ENCODE measurements at places on chromosomes 2 and 18.

GRCh38 chr2:160225722-160226121 is 25.6 kb upstream of the ITGB6 start:
- no peak for DNase-seq

DNA sequence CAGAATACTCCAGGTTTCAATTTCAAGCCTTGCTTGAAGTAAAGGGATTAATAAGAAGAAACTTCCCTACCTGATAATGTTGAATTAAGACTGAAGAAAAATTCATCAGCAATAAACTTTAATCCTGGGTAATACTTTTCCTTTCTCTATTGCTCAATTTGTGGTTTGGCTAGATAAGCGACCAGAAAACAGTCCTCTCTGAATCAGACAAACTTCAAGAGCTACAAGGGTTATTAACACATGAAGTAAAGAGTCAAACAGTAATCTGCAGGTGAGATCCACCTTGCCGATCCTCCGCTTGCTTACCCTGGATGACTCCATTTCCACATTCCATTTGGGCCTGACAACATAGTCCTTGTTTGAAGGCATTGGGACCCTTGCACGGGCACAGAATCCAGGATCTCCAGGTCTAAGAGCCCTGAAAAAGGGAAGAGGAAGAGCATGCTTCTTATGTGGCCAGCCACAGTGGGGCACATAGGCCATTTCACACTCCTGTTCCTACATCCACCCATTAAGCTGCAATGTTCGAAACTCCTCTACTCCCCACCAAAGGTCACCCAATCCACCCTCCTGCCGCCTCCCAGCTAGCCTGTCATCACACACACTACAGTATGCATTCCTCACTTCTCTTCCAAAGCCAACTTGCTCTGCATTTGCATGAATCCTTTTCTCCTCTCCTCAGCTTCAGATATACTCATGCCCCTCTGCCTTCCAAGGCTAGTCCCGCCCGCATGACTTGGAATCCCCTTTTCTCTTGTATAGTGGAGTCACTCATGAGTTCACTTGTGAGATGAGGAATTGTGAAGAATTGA is 39.8 kb downstream of the IWS1 start:
- peak; percentile 58 for DNase-seq

GRCh38 chr2:14524803-14525080 is 107.8 kb upstream of the LRATD1 start:
- DNase-seq: no peak

DNA sequence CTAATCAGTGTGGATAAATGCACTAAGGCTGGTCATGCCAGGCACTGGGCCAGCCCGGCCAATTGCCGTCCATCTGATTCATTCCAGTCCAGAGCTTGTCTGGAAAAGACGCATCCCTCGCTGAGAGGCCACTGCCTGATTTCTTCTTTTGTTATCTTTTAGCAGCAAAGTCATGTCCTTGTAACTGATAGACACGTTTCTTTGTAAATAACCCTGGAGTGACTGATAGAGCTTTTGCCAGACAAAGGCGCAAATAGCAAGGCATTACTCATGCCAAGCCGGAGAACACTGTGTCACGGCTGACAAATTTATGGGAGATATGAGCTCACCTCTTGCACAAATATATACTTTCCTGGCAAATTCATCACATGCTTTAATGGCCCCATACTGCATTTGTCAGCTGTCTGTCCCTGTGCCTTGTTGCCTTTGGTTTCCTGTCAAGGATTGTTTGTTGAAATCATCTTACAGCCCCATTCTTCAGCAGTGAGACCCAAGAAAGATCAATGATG is 164.4 kb downstream of the ETAA1 start:
- DNase-seq: no peak

- no peak for DNase-seq
Observed at GRCh38 chr2:86211033-86211795, 12.0 kb downstream of the MRPL35 start.

DNA sequence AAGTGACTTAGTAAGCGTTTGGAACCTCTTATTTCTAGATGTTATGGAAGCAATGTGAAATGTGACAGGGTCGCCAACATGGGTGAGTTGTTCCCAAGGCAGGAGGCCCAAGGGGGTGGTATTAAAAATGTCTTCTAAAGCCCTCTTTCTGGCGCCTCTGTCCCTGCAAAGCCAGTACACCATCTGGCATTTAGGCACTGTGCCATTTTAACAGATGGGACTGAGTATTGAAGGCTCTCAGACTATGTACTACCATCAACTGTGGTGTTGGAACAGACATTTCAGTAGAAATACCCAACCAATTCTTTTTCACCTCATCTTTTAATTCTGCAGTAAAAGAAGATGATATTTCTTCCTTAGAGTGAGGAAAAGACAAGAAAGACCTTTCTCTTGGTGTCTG is 384.5 kb upstream of the MMADHC start:
- no peak for DNase-seq

DNA sequence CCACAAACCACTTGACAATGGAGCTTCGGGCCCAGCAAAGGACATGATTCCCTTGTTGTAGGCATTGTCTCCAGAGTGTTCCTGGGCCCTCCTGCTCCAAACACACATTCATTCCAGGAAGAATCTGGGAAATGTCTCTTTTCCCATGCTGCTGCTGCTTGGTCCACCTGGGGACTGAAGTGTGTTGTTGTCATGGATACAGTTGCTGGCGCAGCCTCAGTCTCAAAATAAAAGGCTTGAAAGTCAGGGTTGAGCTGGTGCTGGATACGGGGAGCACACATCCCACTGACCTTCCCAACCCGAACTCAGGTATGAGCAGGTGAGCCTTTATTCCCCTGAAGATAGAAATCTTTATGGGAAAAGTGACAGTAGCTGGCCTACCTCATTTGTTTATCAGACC is 30.6 kb upstream of the SPP2 start:
- no peak for DNase-seq

GRCh38 chr2:104538077-104538476 is 315.8 kb upstream of the POU3F3 start:
- no peak for DNase-seq

GRCh38 chr2:45264227-45265225 is 255.3 kb upstream of the SIX2 start:
- no peak for DNase-seq

DNA sequence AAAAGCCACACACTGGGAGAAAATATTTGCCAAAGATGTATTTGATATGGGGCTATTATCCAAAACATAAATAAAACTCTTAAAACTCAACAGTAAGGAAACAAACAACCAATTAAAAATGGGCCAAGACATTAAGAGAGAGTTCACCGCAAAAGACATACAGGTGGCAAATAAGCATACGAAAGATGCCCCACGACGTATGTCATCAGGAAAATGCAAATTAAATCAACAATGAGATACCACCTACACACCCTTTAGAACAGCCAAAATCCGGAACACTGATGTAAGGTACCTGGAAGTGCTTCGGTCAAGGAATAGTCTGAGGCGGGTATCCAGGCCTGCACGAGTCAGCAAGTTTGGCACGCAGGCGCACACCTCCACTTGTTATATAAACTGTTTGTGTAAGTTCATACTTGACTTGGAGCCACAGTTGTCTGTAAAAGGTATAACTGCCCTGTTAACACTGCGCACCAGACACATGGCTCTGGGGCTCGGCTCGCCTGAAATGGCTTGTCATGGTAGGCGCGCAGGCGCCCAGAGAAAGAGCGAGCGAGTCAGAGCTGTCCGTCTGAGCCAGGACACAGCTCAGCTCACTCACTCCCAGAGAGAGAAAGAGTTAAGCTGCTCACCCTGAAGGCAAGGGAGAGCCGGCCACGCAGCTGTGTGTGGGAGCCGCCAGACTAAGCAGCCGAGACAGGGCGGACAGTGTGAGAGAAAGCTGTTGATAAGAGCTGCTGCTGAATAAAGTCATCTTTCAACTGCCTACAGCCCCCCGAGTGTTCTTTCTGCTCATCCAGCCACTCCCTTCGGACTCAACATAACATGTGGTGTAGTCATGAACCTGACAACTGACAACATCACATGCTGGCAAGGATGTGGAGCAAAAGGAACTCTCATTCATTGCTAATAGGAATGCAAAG is 87.3 kb downstream of the HNRNPLL start:
- peak; percentile 35 for DNase-seq

DNA sequence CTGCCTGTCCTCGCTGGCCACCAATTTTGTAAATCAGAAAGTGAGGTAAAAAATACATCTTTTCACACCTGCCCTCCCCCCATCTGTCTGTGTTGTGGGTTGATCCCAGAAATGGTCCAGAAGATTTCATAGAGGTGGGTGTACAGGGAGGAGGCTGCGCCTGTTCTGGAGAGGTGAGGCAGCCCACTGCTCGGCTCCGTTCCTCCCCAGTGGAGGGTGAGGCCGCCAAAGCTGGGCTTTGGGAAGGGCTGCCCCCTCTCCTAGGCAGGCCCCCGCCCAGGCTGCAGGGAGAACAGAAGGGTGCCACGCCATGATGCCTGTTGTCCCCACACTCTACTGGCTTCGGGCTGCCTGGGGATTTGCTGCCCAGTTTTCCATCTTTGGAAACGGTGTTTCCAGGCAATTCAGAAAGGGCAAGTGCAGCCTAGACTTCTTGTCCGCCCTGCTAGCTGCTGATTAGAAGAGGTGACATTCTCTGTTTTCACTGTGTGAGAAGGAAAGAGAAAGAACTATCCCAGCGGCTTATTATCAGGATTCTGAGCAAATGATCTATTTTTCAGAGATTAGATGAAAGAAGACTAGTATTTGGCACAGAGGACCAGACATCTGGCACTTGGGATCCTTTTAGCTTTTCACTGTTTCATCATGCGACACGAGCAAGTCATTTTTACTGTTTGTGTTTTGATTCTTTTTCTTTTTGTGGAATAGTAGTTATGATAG is 18.7 kb downstream of the SMARCAL1 start:
- no peak for DNase-seq

GRCh38 chr2:19898592-19899329 is 3.0 kb downstream of the TTC32 start:
- DNase-seq: no peak

DNA sequence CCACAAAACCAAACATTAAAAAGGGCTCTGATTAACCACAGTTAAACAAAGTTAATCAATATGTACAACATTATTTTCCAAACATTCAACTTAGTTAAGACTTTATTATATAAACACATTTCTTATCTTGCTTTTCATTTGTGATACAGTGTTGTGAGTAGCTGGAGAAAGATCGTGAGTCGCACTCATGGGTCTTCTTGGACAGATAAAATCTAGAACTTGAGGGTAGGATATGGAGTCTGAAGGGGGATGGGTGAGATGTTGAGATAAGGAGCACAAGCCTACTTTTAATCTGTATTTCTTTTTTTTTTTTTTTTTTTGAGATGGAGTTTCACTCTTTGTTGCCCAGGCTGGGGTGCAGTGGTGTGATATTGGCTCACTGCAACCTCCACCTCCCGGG is 22.6 kb upstream of the TMEM214 start:
- no peak for DNase-seq

GRCh38 chr2:51145761-51146160 is 113.8 kb upstream of the NRXN1 start:
- DNase-seq: no peak

- DNase-seq: peak; percentile 28
Observed at GRCh38 chr18:22332590-22332989, 85.1 kb downstream of the CTAGE1 start.

DNA sequence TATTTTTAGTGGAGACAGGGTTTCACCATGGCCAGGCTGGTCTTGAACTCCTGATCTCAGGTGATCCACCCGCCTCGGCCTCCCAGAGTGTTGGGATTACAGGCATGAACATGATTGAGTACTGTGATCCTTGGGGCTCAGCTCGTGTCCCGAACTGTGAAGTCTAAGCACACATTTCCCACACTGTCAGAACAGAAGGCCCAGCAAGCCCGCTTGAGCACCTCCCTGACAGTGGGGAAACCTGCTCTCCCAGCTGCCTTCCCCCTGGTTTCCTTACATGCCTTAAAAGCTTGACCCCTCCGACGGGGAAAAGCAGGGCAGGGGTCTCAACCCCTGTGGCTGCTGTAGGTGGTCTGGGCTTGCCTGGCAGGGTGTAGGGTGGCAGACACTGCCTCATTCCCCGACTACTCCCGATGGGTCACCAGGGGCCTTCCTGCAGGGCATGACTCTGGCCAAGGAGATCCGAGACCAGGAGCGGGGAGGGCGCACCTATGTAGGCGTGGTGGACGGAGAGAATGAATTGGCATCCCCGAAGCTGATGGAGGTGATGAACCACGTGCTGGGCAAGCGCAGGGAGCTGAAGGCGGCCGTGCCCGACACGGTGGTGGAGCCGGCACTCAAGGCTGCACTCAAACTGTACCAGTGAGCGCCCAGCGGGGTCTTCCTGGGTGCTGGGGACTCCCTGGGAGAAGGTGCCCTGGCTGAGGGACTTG is 10.1 kb downstream of the VIL1 start:
- DNase-seq: no peak

GRCh38 chr2:70560040-70560439 is 6.4 kb upstream of the TGFA start:
- no peak for DNase-seq

GRCh38 chr2:38149531-38149930 is 73.6 kb upstream of the CYP1B1 start:
- DNase-seq: no peak

DNA sequence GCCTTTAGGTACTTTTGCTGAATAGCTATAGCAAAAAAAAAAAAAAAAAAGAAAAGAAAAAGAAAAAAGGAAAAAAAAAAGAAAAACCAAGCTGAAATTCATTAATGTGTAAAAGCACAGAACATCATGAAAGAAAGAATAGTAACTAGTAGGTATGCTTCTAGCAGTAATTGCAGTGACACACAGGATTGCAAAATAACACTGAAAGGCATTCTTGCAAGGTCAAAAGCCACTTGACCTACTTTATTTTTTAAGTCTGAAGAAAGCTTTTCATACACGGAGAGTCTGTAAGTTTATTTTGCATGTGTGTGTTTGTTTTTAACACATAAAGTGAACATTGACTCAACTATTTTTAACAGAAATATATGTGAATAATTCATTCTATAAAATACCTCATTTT is 54.4 kb downstream of the DOK6 start:
- DNase-seq: no peak

GRCh38 chr18:58057291-58057965 is 13.4 kb downstream of the NEDD4L start:
- DNase-seq: no peak

DNA sequence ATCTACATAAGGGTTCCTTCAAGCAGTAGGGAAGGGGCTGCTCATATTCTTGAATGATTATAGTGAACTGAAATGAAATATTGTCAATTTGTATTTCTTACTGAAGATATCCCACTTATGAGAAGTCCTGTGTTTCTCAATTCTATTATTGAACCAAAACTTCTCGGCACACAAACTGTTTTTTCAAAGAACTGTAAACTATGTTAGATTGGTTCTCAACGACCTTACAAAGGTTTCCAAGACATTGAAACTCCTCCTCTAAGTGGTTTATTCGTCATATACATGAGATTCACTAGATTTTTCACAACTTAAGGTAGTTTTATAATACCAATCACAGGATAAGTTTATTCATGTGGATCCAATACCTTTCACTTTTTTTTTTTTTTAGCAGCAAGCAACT is 1.4 kb downstream of the CCL20 start:
- DNase-seq: no peak

DNA sequence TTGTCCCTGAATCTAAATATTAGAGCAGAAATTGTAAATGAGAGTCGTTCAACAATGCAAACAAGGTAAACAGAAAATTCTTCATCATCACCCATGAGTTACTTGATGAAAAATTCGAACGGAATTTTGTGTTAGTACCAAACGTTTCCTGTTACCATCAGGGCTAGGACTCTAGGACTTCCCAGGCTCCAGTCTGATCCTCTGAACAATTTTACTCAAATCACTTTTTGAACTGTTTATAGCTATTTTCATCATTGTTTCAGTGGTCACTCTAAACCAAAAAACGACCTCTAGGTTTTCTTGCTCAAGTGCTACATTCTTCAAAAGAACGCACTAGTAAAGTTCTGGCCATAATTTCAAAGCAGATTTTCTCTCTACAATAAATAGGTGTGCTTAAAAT is 273.3 kb downstream of the MREG start:
- no peak for DNase-seq

- DNase-seq: no peak
Observed at GRCh38 chr2:131040661-131041401, 52.4 kb downstream of the FAM168B start.

Data from KBM-7 (cell line).